ENCODE measurements at places on chromosomes 6 and 20.

GRCh38 chr6:26172608-26172968 is 85.4 kb downstream of the HFE start:
- no peak for DNase-seq

DNA sequence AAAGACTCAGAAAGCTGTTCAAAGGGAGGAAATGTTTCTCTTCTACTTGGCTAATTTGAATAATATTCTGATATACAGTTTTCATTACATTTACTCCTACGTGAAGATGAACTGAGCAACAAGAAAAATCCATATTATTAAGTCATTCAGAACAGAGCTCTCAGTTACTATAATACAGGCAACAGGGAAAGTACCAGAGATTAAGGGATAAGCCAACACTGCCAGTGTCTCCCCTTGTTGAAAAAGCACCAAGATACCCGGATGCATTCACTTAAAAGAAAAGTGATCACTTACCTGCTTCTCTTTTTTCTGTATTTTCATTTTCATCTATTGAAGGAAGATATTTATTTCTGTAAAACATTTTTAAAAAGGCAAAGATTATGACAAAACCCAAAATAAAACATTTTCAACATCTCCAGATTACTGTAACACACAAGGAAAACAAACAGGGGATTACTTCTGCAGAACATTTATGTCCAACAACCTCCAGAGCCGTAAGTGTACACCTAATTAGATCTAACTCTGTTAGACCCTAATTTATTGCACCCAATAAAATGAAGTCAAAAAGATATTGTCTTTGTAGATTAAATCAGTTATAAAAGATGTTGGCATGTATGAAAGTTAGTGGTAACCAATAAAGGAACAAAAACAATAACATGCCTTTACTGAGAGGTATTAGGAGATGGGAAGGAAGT is 67.0 kb downstream of the CHD6 start:
- no peak for DNase-seq

DNA sequence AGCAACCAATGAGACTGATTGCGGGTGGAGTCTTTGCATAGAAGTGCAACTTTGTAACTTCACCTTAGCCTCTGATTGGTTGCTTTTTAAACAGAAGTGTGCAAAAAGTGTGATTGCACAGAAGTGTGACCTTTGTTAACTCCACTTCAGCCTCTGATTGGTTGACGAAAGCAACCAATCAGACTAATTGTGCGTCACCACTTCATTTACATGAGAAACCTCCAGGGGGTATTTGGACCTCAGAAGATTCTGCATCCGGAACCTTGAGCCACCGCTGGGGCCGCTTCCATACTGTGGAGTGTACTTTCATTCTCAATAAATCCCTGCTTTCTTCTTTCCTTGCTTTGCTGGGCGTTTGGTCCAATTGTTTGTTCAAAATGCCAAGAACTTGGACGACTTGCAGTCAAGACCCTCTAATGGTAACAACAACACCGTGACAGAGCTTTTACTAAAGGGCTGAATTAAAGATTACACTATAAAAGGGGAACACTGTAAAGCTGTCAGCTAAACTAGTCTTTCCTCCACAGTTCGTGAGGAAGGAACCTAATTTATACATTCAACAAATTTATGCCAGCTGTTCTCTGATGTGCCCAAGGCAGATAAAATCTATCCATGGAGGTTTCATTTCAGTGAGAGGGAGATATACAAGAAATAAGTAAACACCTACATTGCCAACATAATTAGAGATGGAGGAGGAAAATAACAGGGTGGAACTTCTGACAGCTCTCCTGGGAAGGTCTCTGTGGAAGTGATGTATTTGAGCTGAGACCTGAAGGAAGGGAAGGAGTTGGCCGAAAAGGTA is 1.4 kb upstream of the HECA start:
- no peak for DNase-seq

DNA sequence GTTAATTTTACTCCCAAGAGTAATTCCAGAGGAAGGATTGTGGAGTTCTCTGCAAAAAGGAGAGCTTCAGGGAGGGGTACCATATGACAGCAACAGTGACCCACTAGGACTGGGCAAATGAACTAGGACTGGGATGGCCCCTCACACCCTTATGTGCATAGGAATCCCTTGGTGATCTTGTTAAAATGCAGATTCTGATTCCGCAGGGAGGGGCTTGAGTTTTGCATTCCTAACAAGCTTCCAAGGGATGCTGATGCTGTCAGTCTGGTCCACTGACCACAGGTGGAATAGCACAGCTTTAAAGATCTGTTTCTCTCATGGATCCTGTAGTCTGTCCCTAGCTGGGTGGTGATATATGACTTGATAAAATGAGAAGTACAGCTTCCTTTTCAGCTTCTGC is 6.3 kb upstream of the FOXA2 start:
- no peak for DNase-seq

DNA sequence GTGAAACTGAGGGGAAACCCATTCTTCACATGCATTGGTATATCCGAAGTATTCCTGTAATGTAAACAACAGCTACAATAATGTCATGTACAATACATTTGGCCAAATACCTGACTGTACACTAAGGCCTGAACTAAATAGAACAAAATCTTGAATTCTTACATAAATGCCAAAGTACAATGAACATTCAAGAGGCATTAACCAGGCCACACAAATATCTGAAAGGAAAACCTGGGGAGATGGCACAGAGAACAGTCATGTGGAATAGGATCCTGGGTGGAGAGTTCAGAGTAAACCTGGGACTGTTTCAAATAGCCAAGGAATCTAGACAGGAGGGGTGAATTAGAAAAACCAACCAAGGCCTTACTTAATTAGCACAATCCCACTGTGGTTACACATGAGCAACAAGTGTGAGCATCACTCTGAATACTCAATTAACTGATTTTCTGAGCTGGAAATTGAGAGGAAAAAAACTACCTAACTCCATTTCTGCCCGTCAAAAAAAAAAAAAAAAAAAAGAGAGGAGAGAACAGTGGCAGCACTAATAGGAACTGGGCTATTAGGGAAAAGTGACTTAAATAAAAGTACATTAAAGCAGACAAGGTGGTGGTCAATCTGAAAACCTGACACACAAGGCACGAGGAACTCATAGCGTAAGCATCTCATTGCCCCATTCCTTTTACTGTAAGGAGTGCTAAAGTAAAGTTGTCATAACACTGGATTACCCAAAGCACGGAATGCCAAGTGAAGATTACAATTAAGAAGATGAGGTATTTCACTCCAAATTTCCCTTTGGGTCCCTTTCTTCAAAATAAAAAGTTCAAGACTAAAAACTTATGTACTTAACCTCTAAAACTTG is 10.9 kb downstream of the SNX5 start:
- no peak for DNase-seq

DNA sequence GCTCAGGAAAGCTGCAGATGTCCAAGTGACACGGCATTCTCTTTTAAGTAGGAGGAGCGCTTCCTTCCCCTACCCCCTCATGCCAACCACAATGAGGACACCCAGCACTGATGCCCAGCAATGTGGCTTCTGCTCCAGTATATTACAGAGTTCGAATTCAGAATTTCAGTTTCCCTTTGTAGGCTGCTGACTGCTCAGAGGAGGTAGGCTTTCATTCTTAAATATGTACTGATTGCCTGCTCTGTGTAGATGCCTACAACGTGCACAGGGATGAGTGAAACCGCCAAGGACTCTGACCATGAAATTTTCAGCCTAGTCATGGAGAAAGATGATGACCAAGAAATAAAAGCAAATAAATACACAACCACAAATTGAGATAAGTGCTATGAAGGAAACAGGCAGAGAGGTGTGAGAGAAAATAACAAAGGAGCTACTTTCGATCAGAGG is 50.9 kb upstream of the TNFAIP3 start:
- DNase-seq = no peak

- no peak for DNase-seq
These were observed 9.8 kb downstream of the MAS1L start for GRCh38 chr6:29477923-29478450.

GRCh38 chr6:11921017-11921438 is 91.1 kb upstream of the HIVEP1 start:
- peak; percentile 97 for DNase-seq

GRCh38 chr6:161377116-161377515 is 103.3 kb upstream of the AGPAT4 start:
- DNase-seq = no peak

DNA sequence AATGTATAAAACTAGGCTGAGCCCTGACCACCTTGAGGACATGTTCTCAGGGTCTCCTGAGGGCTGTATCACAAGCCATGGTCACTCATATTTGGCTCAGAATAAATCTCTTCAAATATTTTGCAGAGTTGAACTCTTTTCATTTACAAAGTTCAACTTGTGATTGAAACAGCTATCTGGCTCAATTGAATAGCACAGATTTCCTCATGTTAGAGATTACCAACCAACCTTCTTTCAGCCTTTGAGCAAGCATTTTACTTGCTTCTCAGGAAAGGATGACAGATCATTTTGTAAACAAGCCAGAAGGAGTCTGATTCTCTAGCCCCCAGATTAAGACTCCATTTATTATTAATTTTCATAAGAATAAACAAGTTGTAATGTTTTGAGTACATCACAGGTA is 111.0 kb upstream of the DOK5 start:
- no peak for DNase-seq
